ENCODE measurements at places on chromosomes 11 and 22.

DNA sequence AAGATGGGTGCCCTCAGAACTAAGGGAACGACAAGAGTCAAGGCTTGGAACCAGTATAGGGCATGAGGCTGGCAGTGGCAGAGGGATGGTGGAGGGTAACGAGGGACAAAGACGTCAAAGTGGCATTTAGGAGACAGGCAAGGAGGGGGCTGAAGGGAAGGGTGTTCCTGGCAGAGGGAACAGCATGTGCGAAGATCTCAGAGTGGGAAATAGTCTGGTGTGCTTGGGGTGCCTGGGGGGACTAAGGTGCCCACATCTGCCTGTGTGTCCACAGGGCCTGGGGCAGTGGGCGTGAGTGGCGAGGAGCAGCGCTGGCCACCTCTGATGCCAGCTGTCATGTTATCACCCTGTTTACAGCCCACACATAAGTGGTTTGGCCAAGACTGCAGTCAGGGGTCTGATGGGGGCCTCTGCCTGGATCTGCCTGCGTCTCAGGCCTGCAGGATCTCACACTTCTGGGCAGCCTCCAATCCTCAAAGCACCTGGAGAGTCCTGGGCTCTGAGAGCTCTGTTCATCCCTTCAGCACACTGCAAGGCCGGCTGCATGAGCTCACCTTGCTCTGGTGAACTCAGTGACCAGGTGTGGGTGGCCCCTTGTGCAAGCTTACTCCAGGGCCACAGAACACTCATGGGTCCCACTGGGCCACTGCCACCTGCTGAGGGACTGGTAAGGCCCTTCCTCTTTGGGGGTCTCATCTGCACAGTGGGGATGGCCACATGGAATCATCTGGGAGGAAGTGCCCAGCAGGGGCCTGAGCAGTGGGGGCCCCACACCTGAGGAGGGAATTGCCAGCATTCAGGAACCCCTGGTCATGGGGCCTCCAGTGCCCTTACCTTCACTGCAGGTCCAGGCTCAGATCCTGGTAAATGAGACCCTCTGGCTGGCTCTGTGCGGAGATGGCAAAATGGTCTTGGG lies 89.7 kb upstream of the SHISAL1 start:
- DNase-seq, result no peak

DNA sequence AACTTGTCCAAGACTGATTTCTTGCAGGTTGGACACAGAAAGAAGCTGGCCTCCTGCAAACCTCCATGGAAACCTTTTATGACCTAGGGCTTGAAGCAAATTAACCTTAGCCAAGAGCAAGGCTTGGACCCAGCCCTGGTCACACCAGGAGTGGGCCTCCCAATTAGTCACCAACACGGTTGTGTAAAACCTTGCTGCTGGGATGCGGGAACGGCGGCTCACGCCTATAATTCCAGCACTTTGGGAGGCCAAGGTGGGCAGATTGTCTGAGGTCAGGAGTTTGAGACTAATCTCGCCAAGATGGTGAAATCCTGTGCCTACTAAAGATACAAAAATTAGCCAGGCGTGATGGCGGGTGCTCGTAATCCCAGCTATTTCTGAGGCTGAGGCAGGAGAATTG lies 419.9 kb downstream of the AASDHPPT start:
- DNase-seq, result no peak

DNA sequence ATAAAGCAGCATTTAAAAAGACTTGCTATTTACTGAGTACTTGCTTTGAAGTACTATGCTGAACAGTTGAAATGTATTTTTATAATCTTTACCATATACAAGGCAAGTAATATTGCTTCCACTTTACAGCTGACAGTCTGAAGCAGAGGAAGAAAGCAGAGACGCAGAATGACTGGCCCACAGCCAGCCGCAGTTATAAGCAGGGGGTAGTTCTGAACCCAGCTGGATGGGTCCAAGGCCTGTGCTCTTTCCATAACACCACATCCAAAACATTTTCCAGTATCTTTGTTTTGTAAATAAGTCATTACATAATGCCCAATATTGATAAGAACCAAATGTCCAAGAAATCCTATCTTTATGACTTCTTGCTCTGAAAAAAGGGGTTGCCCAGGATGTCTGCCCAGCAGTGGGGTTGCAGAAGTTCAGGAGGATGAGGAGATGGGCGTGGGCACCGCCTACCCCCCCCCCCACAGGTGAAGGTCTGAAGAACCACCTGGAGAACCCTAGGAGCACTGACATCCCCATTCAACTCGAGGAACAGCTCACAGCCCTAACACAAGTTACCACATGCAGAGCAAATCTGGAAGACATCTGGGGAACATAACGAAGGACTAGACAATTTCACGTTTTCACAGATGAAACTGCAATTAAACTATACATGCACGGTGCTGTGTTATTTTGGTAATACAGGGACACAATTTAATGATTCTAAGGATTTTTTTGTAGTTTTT lies 24.2 kb upstream of the YPEL1 start:
- DNase-seq, result no peak

GRCh38 chr11:21949763-21950413 lies 243.0 kb upstream of the ANO5 start:
- DNase-seq, result no peak

DNA sequence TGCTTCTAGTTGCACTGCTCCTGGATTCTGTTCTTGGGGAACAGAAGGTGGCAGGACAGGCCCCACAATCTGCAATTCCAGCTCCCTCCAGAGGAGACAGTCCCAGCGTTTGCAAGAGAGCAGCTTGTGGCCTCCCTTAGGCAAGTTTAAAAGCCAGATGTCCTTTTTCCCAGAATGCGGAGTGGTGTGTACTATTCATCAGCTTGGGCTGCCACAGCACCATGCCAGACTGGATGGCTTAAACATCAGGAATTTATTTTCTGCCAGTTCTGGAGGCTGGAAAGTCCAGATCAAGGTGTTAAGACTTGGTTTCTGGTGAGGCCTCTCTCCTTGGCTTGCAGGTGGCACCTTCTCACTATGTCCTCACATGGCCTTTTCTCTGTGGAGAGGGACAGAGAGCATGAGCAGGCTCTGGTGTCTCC lies 11.7 kb downstream of the MIAT start:
- no peak for DNase-seq

DNA sequence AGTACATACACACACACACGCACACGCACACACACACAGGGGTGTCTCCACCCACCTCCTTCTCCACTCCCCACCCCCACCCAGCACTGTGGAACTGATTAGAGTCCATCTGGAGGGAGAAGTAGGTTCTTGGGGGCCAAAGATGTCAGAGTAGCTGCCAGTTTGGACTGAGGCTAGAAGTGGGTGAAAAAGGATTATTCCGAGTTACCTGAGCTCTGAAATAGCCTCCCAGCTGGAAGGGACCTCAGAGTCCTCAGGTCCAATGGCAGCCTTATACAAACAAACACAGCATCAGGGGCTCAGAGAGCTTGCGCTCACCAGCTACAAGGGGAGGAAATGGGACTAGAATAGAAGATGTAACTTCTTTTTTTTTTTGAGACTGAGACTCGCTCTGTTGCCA lies 20.8 kb downstream of the IL10RA start:
- no peak for DNase-seq

GRCh38 chr11:113577356-113578032 lies 102.3 kb upstream of the DRD2 start:
- DNase-seq, result no peak

DNA sequence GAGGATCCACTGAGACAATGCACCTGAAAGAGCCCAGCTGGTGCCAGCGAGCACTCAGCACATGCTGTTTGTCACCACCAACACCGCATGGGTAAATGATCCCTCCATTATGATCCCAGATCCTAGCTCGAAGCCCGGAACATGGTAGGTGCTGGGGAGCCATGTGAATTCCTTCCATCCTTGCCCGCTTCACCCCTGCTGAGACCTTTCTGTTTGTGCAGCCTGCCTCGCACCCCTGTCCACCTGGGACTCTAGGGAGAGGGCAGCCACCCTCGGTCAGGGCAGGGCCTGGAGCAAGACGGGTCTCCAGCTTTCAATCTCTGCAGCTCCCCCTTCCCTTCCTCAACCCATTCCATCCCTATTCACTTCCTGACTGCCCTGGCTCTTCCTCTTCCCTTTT lies 116.2 kb upstream of the ALX4 start:
- DNase-seq, result no peak

GRCh38 chr11:110317516-110317932 lies 21.1 kb upstream of the RDX start:
- DNase-seq, result no peak

DNA sequence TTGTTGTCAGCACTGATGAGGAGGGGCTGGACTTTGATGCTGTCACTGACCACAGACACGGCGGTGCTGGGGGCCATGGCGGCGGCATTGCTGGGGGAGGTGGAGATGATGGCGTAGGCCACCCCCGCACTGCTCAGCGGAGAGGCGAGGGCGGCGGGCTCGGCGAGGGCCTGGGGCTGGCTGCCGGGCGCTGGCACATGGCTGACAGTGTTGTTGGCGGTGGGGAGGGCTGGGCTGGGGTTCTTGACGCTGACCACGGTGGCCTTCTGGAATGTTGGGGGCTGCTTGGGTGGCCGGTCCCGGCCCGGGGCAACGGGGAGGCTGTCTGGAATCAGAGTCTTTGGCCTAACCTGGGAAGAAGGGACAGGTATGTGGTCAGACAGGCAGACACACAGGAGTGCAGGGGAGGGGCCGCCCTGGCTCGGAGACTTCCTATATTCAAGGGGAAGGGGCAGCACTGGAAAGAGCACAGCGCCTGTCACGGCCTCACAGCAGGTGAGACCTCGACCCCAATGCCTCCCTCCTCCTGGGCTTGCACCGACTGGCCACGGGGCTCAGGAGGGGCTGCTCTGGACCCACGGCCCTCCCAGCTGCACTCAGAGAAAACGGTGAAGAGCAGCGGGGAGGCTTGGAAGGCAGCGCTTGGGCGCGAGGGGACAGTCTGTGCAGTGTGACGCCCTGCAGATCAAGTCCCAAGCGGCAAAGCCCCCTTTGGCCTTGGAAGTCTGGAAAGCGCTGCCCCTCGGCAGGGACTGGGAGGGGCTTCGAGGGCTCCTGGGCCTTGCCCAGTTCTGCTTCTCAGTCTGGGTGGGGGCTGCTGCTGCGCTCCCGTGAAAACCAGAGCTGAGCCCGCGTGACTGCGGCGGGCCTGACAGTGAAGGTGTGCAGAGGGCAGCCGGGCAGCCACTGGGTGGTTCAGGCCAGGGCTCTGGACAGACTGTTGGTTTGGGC lies 93.2 kb downstream of the PHF21B start:
- DNase-seq, result no peak

DNA sequence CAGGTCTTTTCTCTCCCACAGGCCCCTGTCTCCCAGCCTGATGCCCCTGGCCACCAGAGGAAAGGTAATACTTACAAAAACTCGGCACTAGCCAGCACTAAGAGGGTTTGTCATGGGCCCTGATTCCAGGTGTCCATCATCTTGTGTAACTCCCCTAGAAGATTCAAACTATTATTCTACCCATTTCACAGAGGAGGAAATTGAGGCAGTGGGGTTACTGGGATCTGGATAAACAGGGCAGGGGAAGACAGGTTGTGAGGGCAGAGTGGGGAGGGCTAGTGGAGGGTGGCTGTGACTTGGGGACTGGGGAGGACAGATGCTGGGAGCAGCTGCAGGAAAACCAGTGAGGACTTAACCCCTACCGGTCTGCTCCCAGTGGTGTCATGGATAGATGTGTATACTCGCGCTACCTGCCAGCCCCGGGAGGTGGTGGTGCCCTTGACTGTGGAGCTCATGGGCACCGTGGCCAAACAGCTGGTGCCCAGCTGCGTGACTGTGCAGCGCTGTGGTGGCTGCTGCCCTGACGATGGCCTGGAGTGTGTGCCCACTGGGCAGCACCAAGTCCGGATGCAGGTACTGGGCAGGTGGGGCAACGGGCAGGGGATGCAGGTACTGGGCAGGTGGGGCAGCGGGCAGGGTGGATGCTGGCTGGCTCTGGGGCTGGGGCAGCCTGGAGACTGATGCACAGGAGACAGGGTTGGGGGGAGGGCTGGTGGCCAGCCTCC lies 1.2 kb downstream of the VEGFB start:
- no peak for DNase-seq

DNA sequence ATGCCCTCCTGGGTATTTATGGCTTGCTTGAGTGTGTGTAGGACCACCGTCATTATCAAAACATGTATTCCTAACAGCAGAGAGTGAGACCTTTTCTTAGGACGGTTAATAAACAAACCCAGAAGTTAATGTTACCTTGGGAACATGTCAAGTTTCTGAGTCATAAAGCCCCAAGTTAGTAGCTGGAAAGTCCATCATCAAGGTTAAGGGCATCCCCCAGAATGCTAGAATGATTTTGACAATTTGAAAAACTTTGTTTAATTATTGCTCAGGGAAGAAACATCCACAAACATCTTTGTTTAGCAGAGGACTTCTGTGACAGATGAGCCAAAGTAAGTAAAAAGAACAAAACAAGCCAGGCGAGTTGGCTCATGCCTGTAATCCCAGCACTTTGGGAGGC lies 20.0 kb downstream of the CAVIN3 start:
- DNase-seq, result no peak

- DNase-seq, result no peak
Observed at GRCh38 chr11:86983021-86983488, 27.9 kb upstream of the FZD4 start.

GRCh38 chr11:118136801-118137200 lies 15.8 kb downstream of the SCN4B start:
- DNase-seq, result no peak

DNA sequence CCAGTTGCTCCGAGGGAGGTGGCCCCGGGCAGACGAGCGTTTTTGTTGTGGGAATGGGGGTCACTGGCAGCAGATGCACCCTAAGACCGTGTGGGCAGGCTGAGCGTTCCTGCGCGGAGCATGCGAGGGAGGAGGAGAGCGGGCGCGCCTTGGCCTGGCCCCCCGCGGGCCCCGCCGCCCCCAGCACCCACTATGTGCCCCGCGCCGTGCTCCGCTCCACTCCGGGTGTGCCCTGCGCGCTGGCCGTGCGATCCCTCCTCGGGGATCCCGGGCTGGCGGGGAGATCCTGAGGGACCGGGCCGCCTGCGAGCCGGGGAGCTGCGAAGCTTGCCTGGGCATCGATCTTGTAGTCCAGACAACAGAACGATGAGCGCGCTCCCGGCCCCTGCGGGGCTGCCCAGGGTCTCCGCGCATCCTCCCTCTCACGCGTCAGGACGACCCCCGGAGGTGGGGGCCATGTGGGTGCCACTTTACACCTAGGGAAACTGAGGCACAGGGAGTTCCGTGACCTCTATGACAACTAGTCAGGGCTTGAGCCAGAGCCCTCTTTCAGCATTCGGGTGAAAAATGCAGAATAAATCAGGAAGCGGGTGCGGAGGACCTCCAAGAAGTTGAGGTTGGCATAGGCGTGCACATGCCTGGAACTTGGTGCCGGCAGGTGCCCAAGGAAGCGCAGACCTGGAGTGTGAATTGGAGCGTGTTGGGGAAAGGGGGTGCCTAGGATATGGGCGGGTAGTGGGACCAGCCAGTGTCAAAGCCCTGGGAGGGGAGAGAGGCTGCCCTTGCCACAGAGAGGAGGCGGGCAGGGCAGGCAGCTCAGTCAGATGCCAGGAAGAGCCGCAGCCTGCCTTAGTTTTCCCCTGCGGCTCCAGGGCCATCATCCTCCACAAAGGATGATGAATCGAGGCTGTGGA lies 1.3 kb upstream of the KMT5B start:
- DNase-seq, result no peak

Measured in stimulated activated CD4-positive, alpha-beta T cell treated with anti-CD3 and anti-CD28 coated beads, Interleukin-1b, Interleukin-23, amount 100 ng/mL, for 1 hour (primary cell).